ENCODE measurements at places on chromosomes 4 and X.

GRCh38 chr4:1395941-1396805 lies 10.1 kb downstream of the NKX1-1 start:
- DNase-seq: no peak

DNA sequence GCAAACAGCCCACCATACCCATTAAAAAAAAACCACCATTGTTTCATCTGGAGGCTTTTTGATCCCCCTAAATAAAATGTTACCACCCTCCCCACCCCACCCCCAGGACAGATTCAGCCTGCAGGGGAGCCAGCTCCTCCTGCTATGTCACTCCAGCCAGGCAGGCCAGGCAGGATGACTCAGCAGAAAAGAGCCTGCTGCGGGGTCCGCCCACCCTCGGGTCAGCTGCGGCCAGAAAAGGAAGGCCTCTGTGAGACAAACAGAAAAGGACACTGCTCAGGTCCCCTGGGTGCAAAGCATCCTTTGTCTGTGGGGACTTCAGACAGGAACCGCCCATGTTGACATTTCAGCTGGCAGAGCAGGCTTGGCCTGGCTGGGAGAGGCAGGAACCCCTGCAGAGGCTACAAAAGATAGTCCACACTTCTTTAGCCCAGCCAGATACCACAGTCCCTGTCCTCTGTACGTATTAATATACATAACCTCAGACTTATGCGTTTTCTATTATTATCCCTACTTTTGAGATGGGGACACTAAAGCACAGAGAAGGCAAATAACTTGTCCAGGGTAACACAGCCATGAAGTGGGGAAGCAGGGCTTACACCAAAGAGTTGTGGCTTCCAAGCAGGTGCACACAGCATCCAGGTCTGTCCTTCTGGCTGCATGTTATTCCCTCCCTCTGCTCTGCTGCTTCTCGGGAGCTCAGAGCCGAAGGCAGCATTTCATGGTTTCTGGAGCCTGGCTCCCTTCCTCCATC lies 147.7 kb downstream of the CPEB2 start:
- no peak for DNase-seq

GRCh38 chr4:109052821-109053220 lies 249.6 kb downstream of the COL25A1 start:
- DNase-seq: no peak

DNA sequence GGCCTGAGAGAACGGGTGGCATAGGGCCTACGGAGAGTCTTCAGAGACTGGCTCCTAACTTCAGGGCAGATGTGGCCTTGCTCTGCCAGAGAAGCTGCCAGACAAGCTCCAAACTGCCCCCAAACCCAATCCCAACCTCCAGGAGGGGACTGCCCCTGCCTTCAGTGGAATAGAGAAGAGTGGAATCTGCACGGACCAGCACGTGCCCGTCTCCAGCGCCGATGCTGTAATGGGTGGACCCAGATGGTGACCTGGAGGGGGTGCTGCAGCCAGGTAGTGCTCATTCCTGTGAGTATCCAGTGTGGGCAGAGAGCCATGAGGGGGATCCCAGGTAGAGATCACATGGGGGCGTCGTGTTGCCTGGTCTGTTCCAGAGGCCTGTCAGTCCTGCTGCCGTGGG lies 73.2 kb upstream of the NKX1-1 start:
- DNase-seq: no peak

DNA sequence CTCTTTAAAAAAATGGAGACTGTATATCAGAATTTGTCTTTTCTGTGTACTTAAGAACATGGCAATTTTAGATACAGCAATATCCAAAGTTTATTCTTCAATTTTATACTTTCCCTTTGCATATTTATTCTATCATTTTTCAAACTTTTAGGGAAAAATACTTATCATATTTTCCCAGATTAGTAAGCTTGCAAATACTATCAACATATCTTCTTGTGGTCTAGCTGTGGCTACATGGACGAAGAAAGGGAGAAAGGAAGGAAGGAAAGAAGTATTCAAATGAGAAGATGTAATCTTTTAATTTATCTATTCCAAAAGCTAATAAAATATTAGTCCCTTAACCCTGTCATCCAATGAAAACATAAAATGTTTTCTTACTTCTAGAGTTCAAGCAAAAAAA lies 797.8 kb upstream of the GALNTL6 start:
- no peak for DNase-seq

- DNase-seq: no peak
Measured at GRCh38 chr4:124209211-124209610, 503.3 kb downstream of the ANKRD50 start.

DNA sequence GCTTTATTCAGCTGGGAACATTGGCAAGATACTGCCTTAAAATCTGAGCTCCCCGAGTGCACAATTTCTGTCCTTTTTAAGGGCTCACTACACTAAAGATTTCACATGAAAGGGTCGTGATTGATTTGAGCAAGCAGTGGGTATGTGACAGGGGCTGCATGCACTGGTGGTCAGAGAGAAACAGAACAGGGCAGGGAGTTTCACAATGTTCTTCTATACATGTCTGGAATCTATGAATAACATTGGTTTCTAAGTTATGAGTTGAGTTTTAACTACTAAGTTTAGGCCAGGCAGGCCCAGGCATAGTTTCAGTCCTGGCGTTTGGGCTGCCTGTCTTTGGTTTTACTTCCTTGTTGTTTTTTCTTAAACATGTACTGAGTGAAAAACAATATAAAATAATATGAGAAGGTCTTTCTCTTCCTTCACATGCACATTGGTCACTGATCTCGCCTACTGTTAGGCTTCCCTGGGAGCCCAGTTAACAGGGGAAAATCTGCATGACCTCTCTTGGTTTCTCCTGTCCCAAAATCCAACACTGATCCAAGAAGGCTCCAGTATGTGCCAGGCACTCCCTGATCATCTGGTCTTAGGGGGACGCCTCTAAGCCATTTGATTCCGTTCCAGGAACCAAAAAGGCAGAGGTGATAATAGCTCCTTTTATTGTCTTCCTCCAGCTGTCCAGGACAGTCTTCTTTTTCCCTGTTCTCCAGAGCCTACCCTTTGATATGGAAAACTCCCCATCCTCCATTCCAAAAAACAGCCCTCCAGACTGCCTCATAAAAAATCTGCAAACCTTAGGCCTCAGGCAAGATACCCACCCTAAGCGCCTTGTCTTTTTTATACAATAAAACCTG lies at the start of gene UGT2B17:
TSS of gene UGT2B17 (minus strand) at position 51 of the 854 bp plus-strand sequence. CDS start 7,838 bp downstream, outside the sequence.
- DNase-seq: no peak

GRCh38 chrX:153602601-153603000 lies 3.7 kb upstream of the CCNQ start:
- no peak for DNase-seq

- DNase-seq: no peak
Measured at GRCh38 chr4:182494103-182494502, 250.9 kb downstream of the TENM3 start.

DNA sequence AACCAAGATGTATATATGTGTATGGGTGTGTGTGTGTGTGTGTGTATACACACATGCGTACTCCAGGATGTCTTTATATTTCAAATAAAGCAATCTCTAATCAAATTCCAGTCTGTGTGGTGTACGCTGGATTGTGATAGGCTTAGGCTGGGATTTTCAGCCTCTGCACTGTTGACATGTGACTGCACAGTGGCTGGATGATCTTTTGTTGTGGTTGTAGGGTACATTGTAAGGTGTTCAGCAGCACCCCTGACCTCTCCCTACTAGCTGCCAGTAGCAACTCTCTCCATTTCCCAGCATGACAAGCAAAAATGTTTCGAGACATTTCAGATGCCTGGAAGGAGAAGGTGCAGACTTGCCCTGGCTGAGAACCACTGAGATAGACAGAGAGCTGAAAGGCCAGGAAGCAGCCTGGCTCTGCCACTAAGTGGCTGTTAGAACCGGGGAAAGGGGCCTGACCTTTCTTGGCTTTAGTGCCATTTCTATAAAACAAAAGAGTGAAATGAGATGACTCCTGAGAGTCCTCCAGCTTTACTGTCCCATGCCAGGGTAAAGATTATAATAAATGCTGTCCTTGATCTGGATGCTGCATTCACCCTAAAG lies 10.5 kb downstream of the PGM2 start:
- DNase-seq: no peak

- no peak for DNase-seq
Measured at GRCh38 chr4:74777531-74777930, 16.8 kb downstream of the BTC start.

DNA sequence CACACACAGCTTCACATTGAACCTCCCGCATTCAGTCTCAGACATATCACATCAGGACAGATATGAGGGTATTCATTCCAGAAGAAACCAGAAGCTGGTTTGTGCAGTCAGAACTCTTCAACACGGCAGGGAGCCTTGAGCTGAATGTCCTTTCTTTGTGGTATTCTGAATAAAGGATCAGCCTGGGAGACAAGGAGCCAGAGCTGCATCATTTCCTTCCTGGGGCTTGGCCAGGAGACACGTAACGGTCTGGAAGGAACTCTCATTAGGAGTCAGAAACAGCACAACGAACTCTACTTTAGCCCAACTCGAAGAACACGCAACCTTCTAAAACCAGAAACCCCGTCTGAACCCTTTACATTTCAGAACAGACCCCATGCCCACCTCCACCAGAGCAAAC lies 46.4 kb downstream of the KDR start:
- DNase-seq: no peak

DNA sequence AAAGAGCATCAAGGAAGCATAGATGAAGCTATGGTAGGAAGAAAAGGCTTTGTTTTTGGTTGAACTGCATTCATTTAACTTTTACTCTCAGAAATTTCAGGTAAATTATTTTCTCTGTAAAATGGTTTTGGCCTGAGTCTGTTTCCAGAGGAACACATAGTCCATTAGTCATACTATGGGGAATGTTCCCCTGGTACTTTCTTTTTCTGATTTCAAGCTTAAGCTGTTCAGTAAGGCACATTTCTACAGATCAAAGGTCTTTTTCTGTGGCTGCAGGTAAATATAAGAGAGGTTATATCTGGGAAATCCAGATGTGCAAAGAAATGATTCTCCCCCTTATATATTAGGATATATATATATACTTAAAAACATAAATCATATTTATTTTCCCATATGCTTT lies 1744.4 kb upstream of the ADGRL3 start:
- DNase-seq: no peak
